ENCODE measurements at places on chromosomes 16 and 17.

DNA sequence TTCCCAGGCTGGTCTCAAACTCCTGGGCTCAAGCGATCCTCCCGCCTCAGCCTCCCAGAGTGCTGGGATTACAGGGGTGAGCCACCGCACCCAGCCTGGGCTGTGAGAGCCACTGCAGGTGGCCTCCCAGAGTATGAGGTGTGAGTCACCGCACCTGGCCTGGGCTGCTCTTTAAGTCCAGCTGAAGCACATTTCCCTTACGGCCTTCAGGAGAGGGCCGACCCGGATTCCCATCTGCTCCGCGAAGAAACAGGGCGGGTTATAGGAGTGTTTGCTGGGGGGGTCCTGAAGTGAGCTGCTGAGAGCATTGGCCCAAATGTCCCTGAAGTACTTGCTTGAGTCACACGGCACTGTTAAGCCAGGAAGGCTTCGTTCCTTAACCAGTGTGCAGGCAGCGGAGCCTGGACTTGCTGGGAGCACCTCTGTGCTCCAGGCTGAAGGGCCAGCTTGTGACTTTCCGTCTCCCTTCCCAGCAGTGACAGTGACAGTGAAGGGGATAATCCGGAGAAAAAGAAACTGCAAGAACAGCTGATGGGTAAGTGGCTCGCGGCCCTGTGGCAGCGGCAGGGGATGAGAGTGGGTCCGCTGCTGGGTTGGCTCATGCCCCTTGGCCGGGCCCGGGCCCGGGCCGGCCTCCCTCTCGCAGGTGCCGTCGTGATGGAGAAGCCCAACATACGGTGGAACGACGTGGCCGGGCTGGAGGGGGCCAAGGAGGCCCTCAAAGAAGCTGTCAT lies 7.2 kb downstream of the VPS4A start:
- DNase-seq = no peak

DNA sequence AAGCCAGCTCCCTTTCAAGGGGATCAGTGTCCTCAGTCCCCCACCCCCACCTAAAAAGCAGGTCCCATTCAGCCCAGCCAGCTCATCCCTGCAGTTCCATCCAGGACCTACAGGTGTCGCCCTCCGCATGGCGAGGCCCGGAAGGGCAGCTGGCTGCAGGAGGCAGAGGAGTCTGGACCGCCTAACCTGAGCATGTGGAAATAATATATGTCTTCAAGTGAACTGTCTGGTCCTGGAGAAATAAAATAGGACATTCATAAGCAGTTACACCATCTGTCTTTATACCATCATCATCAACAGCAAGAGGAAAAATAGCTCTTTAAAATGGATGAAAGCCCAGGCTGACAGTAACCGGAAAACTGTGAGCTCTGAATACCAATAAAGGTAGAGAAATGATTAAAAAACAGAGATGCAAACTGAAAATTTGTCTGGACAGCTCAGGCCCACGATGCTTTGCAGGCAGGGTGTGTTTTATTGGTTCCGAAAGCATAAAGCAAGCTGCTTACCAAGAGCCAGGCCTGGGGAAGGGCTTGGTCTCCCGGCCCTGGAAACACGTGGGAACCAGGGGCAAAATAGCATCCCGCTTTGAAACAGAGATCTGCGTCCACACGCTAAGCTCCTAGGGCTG lies 215.2 kb downstream of the ZFHX3 start:
- peak; percentile 55 for DNase-seq

GRCh38 chr17:3602499-3602898 lies 6.7 kb downstream of the TRPV1 start:
- peak; percentile 4 for DNase-seq

- no peak for DNase-seq
Measured at GRCh38 chr17:35299135-35299534, 56.3 kb downstream of the SLFN5 start.

GRCh38 chr16:24883714-24884151 lies 38.0 kb downstream of the SLC5A11 start:
- no peak for DNase-seq

DNA sequence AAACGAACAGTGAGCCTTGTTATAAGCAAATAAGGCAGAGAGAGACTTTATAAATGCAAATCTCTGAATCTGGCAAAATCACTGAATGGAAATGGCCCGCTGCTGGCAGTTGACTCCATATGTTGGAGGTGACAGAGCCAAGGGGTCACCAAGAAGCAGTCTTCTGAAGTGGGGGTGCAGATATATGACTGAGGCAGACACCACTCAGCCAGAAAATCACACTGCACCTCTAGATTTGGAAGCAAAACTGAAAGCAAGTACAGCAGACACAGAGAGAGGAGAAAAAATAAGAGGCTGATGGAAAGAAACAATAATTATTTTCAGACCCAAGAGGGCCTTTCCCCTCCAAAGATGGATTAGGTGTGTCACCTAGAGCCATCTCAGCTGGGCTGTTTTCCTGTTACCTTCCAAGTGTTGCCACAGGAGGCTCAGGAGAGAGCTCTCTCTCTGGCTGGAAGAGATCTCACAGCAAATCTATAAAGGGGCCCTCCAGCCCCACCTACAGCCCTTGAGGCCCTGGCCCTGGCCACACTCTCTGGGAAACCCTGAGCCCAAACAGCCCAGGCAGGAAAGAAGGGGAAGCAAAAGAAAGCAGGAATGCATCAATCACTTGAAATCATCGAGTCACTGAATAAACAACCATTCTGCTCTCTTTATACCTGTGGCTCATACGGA lies 585.1 kb upstream of the PSMD7 start:
- no peak for DNase-seq

GRCh38 chr17:733743-734142 lies 1.3 kb downstream of the TLCD3A start:
- no peak for DNase-seq

DNA sequence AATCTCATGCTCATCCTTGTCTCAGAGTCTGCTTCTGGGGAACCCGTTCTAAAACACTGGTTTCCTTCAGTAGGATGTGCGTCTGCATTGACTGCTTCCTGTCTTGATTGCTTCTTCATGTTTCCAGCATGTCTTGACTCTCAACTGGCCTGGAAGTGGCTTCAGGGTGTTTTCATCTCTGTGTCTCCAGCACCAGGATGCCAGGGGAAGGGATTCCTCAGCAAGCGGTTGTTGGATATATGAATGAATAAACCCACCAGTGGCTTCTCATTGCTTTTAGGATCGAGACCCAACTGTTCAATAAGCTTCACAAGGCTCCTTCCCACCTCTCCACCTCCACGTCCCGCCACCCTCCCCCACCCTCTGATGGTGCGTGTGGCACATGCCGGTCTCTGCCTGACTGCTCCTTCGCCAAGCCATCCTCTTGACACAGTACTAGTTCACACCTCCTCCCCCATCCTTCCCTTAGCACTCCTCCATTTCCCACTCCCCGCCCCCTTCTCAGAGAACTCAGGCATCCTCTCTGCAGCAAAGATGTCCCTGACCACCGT lies 14.1 kb upstream of the TNS4 start:
- no peak for DNase-seq

DNA sequence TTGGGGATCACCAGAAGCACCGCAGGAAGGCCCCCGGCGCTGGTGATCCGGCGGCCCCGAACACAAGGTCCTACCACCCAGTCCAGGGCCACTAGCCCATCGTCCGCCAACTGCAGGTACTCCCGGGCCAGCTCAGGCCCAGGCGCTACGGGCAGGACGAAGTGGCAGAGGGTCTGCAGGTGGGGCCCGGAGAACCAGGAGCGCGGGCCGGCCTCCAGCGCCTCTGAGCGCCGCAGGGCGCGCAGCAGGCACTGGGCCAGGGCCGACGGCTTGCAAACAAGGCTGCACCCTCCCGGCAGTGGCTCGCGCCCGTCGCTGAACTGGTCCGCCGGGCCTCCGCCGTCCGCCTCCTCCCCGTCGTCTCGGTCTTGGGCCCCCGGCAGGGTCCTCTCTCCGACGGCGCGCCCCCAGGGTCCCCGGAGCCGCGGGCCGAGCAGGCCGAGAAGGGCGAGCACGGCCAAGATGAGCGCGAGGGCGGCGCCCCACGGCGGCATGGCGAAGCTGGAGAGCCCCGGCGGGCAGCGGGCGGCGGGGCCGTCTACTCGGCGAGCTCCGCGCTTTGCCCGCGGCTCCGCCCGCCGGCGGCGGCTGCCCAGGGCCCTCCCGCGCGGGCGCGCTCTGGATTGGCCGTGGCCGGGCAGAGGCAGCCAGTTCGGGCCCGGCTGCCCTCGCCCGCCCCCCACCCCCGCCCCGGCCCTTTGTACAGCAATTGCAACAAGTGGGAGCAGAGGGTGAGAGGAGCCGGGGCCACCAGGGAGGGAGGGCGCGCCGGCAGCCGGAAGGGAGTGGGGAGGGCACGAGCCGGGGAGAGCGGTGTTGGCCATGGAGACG lies at the start of gene ABHD15:
Gene ABHD15 (minus strand): TSS at position 565 of the 831 bp plus-strand sequence. CDS start 71 bp downstream, at position 494.
- DNase-seq = peak; percentile 47

- DNase-seq = no peak
Measured at GRCh38 chr17:69809331-69809730, 265.7 kb upstream of the KCNJ16 start.

GRCh38 chr17:49968405-49969133 lies 421 bp upstream of the DLX4 start:
- peak; percentile 80 for DNase-seq

DNA sequence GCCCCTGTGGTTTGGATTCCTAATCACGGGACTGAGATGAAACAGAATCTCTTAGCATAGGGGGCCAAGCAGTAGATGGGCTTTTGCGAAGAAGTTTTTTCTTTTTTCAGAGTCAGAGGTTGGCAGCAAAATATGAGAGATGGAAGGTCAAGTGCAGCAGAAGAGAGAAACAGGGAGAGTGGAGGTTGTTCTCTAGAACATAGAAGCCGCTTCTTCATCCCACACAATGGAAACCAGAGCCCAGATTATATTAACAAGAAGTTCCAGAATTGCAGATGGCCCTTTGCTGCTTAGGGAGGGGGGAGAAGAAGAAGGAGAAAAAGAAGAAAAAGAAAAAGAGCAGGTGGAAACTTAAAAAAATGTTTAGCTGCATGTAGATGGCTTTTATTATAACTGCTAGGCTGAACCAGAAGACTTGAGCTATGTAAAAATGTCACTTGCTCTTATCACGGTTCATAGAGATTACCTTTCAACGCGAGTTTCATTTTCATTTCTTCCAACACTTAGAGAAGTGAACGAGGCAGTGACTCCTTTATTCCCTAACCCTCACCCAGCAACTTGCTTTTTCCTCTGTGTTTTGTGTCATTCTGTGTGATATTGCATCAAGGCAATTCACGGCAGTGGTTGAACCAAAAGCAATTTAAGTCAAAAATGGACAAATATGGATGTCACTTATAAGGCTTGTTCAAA lies 737.5 kb downstream of the WWOX start:
- DNase-seq = no peak

DNA sequence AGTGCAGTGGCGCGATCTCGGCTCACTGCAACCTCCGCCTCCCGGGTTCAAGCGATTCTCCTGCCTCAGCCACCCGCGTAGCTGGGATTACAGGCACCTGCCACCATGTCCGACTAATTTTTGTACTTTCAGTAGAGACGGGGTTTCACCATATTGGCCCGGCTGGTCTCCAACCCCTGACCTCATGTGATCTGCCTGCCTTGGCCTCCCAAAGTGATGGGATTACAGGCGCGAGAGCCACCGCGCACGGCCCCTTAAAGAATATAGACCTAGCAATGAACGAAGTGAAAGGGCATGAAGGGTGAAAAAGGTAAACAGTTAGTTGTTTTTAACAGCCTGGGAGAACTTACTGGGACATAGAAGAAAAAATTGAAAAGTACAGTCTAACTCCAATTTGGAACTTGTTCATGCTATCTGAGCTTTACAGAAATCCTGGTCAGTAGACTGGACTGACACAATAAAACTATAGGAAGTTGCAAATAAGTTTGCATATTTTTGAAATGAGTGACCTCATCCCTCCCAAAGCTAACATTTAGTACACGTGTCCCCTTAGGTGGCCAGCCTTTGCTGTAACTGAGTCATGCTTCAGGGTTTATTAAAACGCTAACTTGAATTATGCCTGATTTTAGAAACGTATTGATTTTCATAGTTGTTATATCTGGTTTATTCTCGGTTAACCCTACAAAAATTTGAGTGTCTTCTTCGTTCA lies 1.8 kb downstream of the COG1 start:
- DNase-seq = no peak

DNA sequence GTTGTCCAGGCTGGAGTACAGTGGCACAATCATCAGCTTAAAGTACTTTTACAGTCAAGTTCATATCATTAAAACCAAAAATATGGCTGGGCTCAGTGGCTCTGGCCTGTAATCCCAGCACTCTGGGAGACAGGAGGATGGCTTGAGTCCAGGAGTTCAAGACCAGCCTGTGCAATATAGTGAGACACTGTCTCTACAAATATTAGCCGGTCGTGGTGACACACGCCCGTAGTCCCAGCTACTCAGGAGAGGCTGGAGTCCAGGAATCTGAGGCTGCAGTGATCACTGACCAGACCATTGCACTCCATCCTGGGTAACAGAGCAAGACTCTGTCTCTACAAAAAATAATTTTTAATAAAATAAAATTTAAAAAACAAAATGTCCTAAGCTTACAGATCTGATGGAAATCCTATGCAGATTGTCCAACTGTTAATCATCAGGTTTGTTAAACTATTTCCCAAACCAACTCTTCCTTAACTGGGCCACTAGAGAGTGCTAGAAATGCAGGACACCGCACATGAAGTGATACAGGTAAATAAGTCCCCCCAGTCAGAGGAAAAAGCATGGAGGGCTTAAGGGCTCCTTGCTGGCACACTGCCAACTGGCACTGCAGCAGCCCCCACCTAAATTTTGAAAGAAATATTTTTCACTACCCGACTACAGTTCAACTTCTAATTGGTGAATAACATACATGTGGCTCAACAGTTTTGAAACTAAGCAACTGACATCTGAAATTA lies 2.8 kb downstream of the USP22 start:
- DNase-seq = peak; percentile 57

- no peak for DNase-seq
Measured at GRCh38 chr17:75271955-75272847, 1.2 kb upstream of the MIF4GD start.

GRCh38 chr16:49330562-49331201 lies 42.9 kb upstream of the C16orf78 start:
- DNase-seq = no peak

DNA sequence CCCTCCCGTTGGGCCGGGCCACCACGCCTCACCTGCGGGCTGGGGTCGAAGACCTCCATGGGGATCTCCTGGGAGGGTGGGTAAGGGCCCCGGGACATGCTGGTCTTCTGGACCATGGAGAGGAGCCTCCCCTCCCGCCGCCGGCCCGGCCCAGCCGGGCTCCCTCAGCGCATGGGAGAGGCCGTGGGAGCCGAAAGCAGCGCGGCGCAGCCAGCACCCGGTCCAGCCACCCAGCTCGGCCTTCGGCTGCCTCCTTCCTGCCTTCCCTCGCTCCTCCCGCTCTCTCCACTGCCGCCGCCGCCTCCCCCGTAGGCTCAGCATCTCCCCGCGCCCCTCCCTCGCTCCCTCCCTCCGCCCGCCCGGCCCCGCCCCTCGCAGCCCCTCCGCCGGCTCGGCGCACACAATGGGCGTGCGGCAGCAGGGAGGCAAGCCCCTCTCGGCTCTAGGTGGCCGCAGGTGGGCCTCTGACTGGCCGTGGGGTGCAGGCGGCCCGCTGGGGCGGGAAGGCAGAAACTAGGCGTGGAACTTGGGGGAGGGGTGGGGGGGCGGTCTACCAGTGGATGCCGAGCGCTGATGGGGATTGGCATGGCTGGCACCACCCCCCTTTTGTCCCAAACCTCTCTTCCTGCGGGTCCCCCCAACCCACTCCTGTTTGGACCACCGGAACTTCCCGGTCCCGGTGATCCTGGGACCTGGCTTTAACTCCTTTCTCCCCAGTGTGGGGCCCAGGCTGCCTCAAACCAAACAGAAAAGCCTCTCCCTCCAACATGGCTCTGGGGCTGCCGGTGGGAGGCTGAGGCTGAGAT lies at the start of gene CACNB1:
Gene CACNB1 (minus strand): TSS at position 290 of the 806 bp plus-strand sequence. CDS start 174 bp downstream, at position 116.
- DNase-seq = peak; percentile 87

GRCh38 chr16:78718141-78718540 lies 618.7 kb downstream of the WWOX start:
- DNase-seq = no peak
